ENCODE measurements at places on chromosomes 1 and 21.

GRCh38 chr1:182739545-182739944 is 50.0 kb upstream of the NPL start:
- DNase-seq: no peak

DNA sequence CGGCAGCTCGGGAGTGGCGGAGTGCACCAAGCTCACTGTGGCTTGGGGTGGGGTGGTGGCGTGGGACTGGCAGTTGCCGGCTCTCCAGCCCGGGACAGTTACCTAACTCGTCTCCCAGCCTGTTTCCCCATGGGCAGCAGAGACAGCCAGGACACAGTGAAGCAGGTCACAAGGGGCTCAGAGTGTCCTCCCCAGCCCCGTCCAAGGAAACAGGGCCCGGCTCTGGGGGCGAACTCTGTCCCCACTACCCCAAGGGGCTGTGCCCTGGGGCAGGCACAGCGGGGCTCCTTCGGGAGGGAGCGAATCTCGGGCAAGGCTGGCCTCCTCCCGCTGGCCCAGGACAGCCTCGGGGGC is 759 bp downstream of the GPR157 start:
- no peak for DNase-seq

GRCh38 chr1:39405358-39405757 is 86.1 kb upstream of the BMP8A start:
- no peak for DNase-seq

DNA sequence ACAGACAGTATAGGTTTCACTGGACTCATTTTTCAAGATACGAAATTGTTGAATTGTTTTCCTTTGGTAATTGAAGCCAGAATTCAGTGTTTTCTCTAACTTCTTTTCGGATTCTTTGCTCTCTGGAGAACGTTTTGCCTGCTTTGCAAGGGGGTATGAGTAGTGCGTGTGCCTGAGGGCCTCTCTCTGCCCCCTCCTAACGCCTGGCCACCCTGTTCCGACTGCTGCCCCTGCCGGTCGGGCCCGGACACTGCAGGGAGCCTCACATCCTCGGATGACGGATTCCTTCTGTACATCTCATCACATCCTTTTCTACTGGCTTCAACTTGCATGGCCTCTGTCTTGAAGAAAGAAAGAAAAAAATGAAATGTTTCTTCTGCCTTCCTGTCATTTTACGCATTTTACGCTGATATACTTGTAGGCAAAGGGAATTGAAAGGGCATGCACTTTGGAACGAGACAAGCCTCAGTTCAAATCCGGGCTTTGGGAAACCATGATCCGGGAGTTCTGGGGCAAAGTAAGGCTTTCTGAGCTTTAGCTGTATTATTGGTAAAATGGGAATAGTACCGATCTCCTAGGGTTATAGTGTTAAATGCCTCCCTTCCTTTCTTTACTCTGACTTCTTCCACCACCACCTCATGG is 65.1 kb downstream of the DISC1 start:
- DNase-seq: no peak

DNA sequence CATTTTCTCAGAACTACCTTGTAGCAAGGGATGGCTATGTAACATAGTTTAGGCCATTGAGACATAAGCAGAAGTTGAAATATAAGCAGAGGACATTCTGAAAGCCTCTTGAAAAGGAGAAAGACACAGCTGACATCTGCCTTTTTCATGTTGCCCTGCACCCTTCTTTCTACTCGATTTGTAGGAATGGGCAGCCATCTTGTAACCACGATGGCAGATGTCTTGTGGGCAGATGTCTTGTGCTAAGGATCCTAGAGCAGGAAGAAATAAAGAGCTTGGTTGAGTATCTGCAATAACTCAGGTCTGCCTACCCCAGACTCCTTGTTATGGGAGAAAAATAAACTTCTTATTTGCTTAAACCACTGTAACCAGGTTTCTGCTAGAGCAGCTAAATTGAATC is 351.0 kb downstream of the PDE4B start:
- no peak for DNase-seq

DNA sequence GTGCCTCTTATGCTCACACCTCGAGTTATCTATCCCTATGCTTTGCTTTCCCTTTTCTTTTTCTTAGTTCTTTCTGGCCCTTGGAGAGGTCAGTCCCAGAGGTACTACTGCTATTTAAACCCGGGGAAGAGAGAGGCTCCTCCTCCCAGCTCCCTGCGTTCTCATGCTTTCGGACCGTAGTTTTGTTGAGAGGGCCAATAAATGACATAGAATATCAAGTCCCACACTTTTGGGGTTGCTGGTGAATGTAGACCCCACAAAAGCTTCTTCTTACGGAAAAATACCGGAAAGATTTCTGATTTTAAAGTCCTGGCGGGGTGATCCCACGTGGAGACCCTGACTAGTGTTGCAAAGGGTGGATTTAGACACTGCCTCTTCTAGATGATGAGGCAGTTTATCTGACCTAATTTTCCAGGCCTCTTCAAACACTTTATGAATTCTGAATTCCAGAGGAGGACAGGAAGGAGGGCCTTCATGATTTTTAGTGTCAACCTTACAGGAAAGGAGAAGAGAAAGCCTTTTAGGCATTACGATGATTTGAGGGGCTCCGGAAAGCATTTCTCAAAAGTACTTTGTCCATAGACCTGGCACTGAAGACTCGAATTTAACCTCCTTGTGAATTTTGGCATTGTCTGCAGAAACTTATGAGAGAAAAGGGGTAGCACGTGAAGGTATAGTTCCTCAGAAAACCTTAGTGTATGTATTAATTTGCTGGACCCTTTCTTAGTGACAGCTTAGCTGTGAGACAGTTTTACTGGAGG is 694 bp downstream of the TMEM167B start:
- no peak for DNase-seq

GRCh38 chr1:50978852-50979781 is 9.1 kb downstream of the CDKN2C start:
- DNase-seq: peak; percentile 32

GRCh38 chr1:119115311-119115710 is 25.1 kb downstream of the WARS2 start:
- no peak for DNase-seq

DNA sequence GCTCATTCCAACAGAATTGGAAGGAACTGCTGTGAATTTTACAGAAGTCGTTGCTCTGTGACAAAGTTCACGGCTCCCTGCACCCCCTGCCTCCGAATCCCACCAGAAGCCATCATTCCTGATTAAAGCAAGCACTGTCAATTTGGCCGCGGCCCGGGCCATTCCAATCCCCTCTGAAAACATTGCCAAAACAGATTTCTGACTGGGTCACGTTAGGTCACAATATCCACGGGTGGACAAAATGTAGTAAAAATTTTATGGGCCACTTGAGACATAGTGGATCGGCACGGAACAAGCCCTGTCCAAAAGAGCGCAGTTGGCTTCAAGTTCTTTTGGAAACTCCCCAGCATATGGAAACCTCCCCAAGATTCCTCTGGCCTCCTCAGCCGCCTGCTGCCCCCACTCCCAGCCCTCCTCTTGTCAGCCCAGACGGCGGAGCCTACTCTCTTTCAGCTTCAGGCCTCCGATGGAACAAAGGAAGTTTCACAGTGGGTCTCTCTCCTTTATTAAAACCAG is 67.2 kb upstream of the IFNAR2 start:
- DNase-seq: no peak

DNA sequence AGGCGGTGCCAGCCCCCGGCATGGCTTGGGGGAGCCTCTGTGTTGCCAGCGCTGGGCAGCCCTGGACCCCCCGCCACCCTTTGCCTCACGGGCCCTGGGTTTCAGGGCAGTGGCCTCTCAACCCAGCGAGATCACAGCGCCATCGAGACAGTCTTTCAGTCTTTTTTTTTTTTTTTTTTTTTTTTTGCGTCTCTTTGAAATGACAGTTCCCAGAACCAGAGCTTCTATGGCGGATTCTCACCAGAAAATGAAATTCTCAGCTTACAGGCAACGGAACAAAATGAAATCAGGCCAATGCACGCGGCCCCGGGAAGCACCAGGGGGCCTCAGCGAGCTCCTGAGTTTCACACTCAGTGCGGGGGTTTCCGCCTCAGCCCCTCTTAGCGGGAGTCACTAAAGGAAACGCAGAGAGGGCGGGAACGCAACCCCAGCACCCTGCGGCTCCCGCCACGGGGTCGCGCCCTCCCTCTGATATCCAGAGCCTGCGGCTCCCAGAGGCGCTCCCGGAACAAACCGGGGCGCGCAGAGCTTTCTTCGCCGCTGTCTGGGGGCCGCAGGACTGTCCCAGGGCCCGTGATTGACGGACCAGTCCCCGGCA is 8.0 kb upstream of the COL6A1 start:
- no peak for DNase-seq

- no peak for DNase-seq
Measured at GRCh38 chr1:101965341-101965740, 31.4 kb downstream of the OLFM3 start.

- no peak for DNase-seq
Measured at GRCh38 chr21:40886931-40887330, 40.0 kb upstream of the DSCAM start.

- no peak for DNase-seq
Measured at GRCh38 chr1:184524248-184524647, 137.4 kb downstream of the C1orf21 start.

- DNase-seq: no peak
Measured at GRCh38 chr1:91349524-91349923, 55.1 kb downstream of the HFM1 start.

DNA sequence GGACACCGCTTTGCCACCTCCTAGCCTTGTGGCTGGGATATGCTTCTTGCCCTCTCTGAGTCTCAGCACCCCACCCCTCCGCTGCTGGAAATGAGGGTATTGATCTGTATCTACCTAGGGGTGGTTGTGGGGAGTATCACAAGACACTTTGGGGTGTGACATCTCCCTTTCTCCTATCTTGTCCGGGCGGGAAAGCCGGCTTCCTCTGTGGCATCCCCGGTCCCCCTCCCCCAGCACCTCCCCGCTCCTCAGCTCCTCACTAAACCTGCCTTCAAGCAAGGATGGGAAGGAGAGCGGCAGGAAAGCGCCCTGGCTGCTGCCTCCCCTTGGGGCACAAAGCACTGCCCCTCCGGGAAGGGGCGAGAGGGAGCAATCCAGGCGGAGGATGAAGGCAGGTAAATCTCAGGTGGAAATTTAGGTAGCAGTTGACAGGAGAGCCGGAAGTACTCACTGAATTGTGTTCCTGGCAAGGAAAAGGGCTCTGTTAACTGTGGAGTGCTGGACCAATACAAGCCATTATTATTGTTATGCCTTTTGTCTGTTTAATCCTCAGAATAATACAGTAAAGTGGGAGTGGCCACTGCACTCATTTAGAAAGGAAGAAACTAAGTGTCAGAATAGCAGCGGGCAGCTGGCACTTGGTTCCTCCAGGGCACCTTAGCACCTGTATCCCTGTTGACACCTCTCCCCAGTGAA is 49.0 kb upstream of the LRP8 start:
- DNase-seq: no peak

DNA sequence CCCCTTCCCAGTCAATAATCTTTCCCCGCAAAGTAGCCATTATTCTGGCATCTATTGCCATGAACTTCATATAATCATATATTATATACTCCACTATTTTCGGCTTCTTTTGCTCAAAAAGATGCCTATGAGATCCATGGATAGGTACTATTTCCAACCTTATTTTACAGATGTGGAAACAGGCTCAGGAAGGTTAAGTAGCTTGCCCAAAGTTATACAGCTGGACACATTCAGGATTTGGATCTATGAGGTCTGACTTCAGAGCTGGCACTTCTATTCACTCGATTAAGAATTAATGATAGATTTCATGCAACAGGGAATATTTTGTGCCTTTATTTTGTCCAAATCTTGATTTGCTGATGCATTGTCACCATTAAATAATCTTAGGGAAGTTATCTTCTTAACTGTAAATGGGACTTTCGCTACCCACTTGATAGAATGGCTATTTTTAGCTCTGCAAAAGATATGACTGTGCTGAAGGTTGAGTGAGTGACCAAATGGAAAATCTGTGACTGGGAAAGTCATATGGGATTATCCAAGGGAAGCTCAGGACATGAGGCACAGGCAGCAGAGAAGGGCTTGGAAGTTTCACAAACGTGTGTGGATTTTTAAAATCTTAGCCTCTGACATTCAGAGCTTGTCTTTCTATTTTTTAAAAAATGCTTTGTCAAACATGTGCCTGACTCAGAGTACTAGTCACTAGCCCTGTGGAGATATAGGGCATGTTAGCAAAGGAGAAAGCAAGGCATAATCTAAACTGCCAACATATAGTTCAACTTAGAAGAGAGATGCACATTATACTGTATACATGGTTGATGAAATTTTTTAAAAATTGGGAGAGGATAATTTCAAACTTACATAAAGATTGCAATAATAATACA is 36.5 kb downstream of the GIPC2 start:
- DNase-seq: no peak

- DNase-seq: no peak
Measured at GRCh38 chr1:1721201-1721600, 3.0 kb downstream of the CDK11A start.

GRCh38 chr1:93007941-93008577 is 46.8 kb upstream of the DIPK1A start:
- DNase-seq: no peak

GRCh38 chr21:35953597-35953996 is 106.7 kb downstream of the SETD4 start:
- DNase-seq: no peak

DNA sequence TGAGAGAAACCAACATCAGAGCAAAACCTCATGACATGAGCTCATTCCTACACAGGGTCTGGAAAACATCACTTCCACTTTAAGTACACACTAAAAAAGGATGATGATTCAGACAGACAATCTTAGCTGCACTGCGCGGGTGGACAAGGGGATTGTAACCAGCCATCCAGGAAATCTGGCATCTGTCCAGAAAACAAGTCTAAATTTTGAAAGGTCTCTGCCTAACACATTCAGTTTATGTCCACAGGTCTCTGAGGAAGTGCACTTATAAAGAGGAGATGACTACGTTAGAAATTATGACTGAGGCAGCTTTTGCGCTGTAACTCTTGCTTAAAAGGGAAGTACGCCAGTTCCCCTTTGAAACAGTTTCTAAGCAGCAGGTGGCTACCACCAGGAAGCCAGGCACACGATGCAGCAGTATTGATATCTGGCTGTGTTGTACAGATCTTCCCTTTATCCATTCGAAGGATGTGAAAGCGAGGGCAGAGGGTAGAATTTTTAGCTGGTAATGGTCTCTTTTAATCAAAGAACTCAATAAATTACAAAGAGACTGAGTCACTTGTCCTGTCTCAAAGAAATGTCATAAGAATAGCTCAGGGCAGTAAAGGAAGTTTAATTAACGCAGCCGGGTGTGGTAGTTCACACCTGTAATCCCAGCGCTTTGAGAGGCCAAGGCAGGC is 128.0 kb downstream of the SETD4 start:
- DNase-seq: no peak

DNA sequence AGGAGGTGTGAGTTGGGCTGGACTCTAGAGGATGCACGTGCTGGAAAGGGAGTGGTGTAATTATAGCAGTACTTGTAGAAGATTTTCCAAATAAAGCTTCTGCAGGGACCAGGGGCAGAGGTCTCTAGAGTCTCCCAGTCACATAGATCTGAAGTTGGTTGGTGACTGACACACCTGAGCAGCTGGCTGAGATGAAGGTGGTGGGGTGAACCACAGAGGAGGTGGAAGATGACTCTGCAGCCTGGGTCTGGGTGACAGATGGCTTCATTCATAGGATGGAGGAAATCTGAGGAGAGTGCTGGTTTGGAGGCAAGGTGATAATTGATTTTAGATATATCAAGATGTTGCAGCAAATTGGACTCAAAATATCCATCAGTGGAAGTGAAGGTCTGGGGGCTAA is 178.9 kb upstream of the IVNS1ABP start:
- no peak for DNase-seq

All from hematopoietic multipotent progenitor cell treated with erythropoietin and hydrocortisone succinate and interleukin-3 and kit ligand, for 15 days (in vitro differentiated cells).